A172 (cell line): ENCODE measurements at places on chromosomes 1 and 21. TPM values are rescaled to one million over a fixed set of nuclear protein-coding genes. Genes with fewer than 3 reads are reported as not detected.

Gene B4GALT2
- 71.8 and 114 TPM in 2 replicates for total RNA-seq

Gene CHI3L1
- total RNA-seq, result 0.24 and 3.3 TPM in 2 replicates

Gene GPR37L1
- total RNA-seq, result 0.03 and 0.60 TPM in 2 replicates

Gene HSF2BP
- 8.8 and 9.1 TPM in 2 replicates for total RNA-seq

Gene S100A14
- 0.17 TPM in 1 of 2 replicates, not detected in the other for total RNA-seq

Gene SH3GLB1
- 25.1 and 25.3 TPM in 2 replicates for total RNA-seq

Gene COL11A1
- 1.9 and 7.6 TPM in 2 replicates for total RNA-seq

Gene SLC9C2
- total RNA-seq, result not detected in 2 replicates

Gene RIPPLY3
- 0.43 TPM in 1 of 2 replicates, not detected in the other for total RNA-seq

Gene AMIGO1
- total RNA-seq, result 0.10 TPM in 1 of 2 replicates, not detected in the other

DNA sequence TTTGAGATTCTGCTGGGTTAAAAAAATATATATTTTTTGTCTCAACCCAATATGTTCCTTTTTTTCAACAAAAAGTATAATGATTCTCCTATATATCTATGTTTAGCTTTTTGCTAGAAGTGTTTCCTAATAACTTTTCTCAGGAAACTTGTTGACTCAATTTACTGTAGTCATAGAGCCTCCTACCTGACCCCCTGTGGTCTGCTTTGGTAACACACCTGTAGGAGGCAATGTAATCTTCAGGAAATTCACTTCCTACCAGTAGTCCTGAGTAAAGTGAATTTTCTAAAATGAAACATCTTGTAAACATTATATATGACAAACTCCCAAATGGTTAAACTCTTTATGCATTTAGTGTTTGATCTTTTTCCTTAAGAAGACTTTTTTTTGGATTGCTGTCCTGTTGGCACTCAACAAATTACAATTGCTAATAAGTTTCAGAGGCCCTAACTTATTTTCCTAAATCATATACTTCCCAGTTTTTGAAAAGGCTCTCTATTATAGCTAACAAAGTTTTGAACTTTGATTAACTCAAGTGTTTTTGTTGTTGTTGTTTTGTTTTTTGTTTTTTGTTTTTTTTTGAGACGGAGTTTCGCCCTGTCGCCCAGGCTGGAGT is 118.3 kb downstream of the OLFML2B start:
- no peak for DNase-seq

- DNase-seq, result no peak
Measured at GRCh38 chr1:225760531-225760930, 17.1 kb upstream of the SRP9 start.

DNA sequence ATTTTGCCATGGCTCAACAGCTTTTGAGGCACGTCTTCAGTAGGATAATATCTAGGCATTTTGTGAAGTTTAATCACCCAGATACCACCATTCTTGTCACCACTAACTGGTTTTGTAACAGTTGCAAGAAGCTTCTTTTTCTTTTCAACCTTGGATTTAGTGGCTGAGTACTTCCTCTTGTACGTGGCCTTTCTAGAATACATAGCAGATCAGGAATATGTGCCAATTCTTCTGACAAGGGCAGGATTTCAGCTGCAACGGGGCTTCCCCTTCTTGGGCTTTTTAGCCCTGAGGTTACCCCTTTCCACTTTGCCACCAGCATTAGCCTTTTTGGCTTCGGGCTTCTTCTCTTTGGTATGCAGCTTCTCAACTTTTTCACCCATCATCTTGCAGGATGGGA is 79.3 kb upstream of the WARS2 start:
- no peak for DNase-seq

GRCh38 chr1:58781541-58782177 is 2.2 kb downstream of the JUN start:
- DNase-seq, result no peak

- DNase-seq, result no peak
Measured at GRCh38 chr1:63329621-63330330, 7.4 kb downstream of the FOXD3 start.

GRCh38 chr21:24014381-24014780 is 1592.9 kb downstream of the MRPL39 start:
- no peak for DNase-seq

DNA sequence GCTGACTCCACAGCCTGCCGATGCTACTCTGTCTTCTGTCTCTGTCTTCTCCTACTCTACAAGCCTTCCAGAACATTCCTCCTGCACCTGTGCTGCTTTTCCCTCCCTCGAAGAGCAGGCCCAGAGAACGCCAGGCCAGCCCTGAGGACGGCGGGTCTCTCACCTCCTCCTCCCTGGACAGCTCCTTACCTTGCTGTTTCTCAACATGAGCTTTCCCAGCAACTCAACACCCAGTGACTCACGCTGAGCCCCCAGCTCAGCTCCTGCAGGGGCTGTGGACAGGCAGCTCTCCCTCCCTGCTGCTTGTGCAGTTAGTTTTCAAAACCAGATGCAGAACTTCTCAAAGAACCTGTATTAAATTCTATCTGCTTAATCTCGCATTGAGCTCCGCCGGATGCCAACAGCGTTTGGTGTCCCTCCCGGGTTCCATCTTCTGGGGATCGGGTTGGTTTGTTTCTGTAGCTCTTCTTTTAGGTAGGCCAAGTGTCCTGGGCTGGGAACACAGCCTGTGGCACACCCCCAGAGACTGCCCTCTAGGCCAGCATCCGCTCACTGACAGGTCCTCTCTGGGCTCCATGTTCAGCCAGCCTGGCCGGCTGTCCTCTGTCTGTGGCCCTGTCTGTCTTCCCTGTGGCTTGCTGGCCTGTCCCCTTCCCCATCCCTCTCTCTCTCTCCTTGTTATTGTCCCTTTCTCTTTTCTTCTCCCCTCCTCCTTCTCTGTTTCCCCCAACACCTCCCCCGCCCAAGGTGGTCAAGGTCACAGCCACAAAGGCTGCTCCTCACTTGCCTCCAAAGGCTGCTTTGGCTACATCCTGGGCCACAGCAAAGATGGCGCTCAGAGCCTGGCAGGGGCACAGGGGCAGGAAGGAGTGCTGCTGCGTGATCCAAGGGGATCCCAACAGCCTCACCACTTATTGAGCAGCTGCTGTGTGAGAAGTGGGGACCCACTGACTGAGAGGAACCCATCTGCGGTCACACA is 391.0 kb downstream of the MATN1 start:
- DNase-seq, result no peak

DNA sequence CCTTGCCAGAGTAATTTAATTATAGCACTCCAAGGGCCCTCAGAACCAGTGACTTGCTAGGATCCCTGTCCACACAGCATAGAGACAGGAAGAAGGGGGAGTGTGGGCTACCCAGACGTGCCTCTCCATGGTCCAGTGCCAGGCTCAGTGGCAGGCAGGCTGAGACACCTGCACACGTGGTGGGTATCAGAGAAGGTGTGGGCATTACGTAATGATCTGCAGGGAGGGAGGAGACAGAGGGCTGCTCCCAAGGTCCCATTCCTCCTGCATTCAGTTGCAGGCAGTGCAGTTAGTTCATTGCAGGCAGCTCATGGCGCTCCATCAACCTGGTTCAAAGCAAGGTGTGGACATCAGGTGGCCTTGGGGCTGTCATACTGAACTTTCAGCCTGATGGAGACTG is 49.9 kb downstream of the C8B start:
- no peak for DNase-seq
